Gastroesophageal sphincter (tissue), 4 donors: ENCODE measurements at places on chromosomes 11 and 22.

DNA sequence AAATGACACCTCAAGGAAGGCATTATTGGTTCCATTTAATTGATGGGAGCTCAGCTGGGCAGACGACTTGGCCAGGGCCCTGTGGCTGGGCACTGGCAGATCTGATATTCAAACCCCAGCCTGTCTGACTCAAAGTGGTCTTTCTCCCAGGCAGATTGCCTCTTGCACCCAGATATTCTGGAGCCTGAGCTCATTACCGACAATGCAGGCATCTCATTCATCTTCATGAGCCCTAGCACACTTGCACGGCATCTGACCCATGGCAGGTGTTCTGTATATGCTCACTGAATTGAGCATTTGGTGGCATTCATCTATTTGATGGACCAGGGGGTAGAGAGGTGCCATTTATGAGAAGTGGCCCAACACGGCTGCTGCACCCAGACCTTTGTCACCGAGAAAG lies 193.1 kb downstream of the DSCAML1 start:
- ATAC-seq, result no peak
- H3K4me1 ChIP-seq, result no peaks in the 10 kb centered on the region
- no peak overlapping the region for H3K27ac ChIP-seq
- H3K4me3 ChIP-seq, result no peak overlapping the region
- H3K36me3 ChIP-seq, result no peaks in the 10 kb centered on the region

- H3K36me3 ChIP-seq, result no peaks in the 10 kb centered on the region
- ATAC-seq, result no peak
- H3K27me3 ChIP-seq, result no peaks in the 10 kb centered on the region
- peak overlapping the region; percentile 68 for H3K27ac ChIP-seq
- H3K4me1 ChIP-seq, result peaks cover 96% of the 10 kb centered on the region
These were observed 51.0 kb downstream of the GALNT18 start for GRCh38 chr11:11570823-11571222.

- no peak overlapping the region for H3K4me3 ChIP-seq
- no peak overlapping the region for H3K27ac ChIP-seq
- no peaks in the 10 kb centered on the region for H3K36me3 ChIP-seq
- H3K27me3 ChIP-seq, result peaks cover 11% of the 10 kb centered on the region
- no peaks in the 10 kb centered on the region for H3K4me1 ChIP-seq
These were observed 2.1 kb downstream of the ADA2 start for GRCh38 chr22:17217179-17217578.

GRCh38 chr11:1884303-1884700 lies 7.4 kb downstream of the PRR33 start:
- no peak for ATAC-seq
- no peak overlapping the region for H3K4me3 ChIP-seq
- H3K36me3 ChIP-seq, result peaks cover 47% of the 10 kb centered on the region

DNA sequence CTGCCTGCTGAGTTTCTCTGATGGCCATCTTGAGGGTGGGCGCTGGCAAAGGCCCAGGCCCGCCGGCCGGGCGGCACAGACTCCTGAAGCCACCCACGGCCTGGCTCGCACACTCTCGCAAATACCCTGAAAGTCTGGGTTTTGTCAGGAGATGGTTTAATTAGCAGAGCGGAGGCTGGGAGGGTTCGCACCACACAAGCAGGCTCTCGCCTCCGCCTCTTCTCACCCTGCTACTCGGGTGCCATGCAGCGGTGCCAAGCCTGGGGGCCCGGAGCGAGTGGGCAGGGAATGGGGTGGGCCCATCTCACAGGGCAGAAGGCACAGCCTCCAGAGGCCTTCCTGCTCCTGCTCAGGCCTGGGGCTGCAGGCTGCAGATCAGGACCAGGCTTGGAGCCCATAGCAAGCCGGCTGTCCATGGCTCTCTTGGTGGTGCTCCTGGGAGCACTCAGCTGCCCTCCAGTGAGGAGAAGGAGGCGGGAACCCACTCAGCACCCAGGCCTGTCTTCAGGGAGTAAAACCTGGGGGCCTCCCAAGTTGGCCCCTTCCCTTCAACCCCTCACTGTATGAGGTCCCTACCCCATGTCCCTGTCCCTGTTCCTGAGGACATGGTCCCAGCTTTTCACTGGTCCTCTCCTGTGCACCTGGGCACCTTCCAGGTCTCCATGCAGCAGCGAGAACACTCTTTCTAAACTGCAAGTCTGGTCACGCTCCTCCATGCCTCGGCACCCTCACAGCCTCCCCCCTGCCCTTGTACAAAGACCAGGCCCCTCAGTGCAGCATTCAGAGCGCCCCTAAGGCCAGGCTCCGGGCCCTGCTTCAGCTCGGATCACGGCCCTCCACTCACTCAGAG lies 62.0 kb downstream of the FLRT1 start:
- no peaks in the 10 kb centered on the region for H3K36me3 ChIP-seq
- no peaks in the 10 kb centered on the region for H3K27me3 ChIP-seq
- H3K4me1 ChIP-seq, result peaks cover 7% of the 10 kb centered on the region
- no peak overlapping the region for H3K4me3 ChIP-seq
- peak overlapping the region; percentile 61 for H3K27ac ChIP-seq
- no peak for ATAC-seq

DNA sequence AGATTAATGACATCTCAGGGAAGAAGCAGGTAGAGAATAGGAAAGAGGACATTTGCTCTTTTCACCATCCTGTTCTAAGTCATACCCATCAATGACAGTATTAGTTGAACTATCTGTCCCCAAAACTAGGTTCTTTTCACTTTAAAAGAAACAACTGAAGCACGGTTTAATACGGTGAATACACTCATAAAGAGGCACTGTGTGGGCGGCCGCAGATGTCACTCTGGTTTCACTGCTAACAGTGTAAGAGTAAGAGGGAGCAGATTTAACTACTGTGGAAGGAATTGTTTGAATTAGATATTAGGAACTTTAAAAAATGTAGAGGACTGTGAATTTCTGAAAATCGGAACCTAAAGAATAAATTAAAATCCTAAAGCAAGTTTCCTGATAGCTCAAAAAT lies 49.5 kb downstream of the VSIG10L2 start:
- no peaks in the 10 kb centered on the region for H3K27me3 ChIP-seq
- no peak for ATAC-seq
- no peak overlapping the region for H3K4me3 ChIP-seq

GRCh38 chr22:24437091-24437490 lies 9.7 kb downstream of the ADORA2A start:
- no peak for ATAC-seq
- no peaks in the 10 kb centered on the region for H3K4me1 ChIP-seq
- H3K27me3 ChIP-seq, result no peaks in the 10 kb centered on the region
- H3K36me3 ChIP-seq, result no peaks in the 10 kb centered on the region
